ENCODE measurements at places on chromosomes 3 and 15.

DNA sequence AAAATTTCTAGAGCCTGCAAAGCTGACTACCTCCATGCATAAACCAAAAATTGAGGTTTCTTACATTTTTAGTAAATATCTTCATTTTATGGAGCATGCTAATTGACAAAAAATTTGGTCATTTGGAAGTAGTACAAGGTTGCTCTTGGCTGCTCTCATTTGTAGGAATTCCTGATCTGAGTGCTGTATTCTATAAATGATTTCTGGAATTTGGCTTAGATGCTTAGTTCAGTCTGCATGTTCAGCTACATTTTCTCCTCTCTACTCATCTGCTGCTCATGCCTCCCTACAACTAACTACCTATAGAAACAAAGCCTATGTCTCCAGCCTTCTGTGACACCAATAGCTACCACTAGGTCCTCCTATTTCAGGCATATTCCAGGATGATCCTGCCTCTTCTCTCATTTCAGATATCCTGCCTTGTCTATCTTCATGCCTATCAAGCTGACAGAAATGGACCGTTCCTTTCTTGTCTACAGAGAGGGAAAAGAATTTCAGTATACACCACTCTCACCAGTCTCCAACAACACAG lies 901.1 kb downstream of the TBL1XR1 start:
- DNase-seq: no peak

GRCh38 chr3:32401126-32401525 lies 9.5 kb downstream of the CMTM7 start:
- no peak for DNase-seq

DNA sequence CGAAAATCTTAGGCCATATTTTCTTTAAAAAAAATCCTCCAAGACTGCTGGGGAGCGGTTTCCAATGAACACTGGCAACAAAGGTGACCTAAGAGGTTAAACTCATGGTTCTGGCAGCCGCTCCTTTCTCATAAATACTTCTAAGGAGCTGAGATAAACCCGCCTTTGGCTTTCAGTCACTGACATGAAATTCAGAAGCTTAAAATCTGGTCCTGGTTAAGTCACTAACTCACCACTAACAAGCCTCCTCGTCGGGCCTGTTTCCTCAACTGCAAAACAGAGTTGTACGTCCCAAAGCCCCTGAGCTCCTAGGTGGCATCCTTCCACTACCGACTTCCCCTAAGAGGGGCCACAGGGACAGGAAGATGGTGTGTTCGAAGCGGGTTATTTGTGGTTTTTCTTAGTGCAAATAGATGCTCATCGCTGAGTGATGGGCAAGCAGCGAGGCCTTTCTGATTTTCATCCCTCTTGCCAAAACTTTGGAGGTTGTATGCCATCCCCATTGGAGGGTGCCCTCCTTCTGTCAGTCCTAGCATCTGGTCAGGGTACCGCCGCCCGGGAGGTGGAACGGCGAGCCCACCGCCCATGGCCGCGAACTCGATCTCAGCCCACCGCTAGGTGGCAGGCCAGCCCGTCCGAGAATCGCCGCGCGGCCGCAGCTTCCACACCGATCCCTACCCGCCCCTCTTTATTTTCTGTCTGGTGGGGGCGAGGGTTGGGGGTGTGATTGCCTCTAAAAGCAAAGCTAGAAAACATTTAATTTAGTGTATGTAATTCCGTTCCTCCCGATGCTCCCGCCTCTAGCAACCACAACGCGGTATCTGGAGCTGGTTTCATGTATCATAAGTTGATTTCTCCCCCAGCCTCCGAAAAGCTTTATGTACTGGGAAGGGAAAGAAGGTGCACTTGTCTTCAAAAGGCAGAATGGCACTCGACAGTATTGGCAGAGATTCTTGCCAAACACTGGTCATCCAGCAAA lies 4.6 kb downstream of the BCL6 start:
- DNase-seq: peak; percentile 94

- no peak for DNase-seq
Observed at GRCh38 chr15:43648649-43649429, at the start of gene CATSPER2. CATSPER2 (minus strand) TSS chr15:43648844; CDS start chr15:43648061, 783 bp downstream.

DNA sequence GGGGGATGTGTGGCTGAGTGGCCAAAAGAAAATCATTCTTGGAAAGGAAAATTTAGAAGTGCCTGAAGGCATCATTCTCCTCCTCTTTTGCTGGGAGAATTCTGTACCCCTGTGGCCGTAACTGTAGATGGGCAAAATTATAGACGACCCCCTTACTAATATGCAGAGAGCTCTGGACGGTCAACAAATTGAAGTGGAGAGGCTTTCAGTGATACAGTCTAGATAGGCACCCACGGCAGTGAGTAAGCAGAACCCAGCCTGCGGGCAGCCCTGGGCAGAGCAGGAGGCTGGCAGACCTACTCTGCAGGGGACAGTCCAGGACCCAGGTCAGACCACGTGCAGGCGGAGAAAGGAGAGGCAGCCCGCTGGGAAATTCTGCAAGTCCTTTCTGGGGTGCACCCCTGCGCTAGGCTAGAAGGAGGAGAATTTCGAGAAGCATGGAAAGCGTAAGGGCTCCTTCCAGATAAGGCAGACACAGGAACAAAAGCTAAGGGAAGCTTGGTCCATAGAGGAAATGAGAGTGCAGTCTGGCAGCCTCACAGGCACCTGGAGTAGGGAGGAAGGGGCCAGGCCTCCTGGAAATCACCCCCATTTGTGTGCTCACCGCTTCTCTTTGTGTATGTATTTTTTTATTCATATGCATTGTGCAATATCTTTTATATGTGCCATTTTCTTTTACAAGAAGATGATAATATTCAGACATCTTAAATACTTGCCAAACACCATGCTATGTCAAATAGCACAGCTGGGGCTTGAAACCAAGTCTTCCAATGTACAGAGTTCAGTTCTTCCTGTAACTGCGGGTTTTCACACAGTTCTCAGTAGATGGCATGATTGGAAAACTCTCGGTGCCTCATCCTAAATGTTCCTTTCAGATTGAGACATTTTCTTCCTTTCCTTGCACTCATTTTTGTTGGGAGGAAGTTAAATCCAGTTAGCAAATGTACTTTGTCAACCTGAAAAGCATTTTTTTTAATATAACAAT lies 40.2 kb downstream of the LRRK1 start:
- DNase-seq: no peak

DNA sequence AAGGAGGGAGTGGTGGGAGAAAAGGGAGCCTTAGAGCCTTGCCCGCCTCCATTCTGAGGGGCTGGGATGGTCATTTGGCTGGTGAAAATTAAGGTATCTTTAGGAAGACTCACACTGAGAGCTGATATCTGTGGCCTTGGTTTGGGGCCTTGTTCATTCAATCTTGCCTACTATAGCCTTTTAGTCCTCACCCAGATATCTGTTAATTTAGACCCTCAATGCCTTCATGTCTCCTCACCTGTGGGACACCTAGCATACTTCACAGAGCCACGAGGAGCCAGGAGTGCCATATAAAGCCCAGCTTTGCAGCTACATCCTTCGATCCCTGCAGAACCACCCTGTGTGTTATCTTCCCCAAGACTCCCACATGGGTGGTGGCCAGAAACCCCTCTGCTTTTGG lies 4.7 kb upstream of the ARNT2 start:
- DNase-seq: peak; percentile 75

DNA sequence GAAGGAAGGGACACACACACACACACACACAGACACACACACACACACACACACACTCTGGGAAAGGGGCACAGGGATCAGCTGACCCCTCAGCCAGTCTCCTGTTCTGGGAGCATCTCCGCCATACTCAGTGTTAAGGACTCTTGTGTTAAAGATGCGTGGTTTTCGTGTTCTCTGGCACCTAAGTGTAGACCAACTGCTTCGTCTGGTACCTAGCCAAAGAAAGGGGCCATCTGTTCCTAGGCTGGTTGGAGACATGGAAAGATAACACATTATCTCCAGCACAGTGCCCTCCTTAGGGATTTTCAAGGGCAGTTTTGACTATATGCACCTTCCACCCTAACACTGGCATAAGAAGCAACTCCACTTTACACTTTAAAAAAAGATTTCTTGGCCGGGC lies 65.1 kb downstream of the EPHB1 start:
- no peak for DNase-seq

DNA sequence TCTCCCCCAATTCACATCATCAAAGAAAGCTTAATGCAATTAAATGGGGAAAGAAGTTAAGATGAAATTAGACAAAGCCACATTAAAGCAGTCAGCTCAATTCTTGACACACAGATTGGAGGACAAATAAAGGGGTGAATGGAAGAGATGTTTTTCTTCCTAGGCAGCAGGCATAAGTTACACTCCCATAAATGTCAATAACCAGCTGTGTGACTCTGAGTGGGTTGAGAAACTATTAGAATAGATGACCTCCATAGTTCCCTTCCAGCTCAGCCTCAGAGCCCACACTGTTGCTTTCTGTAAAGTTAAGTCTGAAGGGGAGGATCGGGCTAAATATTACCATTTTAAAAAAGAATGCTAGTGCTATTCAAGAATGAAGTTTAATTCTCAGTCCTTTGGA lies 71.0 kb downstream of the THBS1 start:
- no peak for DNase-seq

GRCh38 chr3:187400756-187401155 lies 32.6 kb downstream of the RTP4 start:
- no peak for DNase-seq

- DNase-seq: no peak
Observed at GRCh38 chr3:13568515-13569028, 19.6 kb downstream of the FBLN2 start.

- DNase-seq: no peak
Observed at GRCh38 chr15:50860824-50861223, 47.7 kb upstream of the AP4E1 start.

DNA sequence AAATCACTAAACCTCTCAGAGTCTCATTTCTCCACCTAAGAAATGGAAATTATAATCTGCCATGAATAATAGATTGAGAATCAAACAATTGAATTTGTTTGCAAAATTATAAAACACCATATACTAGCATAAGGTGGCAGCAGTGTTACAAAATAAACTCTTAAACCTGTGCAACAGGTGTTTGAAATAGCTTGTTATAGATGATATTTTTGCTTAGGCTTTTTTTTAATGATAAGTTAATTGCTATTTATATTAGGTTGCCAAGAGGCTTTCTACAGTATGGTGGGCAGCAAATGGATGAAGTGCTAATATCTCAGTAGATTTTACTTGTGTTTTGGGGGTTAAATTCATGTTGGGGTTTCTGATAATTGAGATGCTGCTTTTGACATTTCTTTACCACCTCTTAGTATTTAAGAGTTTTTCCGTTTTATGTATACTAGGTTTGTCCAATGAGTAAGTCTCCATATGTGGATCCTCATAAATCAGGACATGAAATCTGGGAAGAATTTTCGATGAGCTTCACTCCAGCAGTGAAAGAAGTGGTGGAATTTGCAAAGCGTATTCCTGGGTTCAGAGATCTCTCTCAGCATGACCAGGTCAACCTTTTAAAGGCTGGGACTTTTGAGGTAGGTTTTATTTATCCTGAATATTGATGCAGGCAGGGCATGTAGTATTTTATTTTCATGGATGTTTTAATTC lies 19.6 kb downstream of the NR1D2 start:
- no peak for DNase-seq

DNA sequence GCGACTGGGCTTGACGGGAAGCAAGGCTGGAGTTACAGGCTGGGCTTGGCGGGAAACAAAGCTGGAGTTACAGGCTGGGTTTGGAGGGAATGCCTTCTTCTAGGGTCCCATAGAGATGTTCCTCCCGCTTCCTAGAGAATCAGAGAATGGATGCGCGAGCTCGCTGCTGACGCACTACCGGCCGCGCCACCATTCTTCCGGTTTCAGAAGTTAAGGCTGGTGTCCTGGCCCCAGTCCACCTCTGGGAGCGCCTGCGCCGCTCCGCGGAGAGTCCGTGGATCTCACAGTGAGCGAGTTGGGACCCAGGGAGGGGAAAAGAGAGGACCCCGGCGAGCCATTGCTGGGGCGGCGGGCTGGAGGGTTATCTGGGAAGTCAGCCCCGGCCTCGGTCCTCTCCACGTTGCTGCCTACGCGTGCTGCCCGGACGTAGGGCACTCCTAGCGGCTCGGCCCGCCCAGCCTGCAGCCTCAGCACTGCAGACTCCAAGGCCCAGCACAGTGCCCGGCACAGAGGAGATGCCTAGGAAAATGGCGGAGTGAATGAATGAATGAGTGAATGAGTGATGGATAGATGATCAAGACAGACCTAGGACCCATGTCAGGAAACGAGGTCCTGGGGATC lies at the start of gene ZNF502:
TSS of gene ZNF502 (plus strand) at position 206 of the 621 bp plus-strand sequence. CDS start 7,602 bp downstream, outside the sequence.
- DNase-seq: peak; percentile 95

GRCh38 chr3:9111866-9112265 lies 137.6 kb downstream of the SRGAP3 start:
- no peak for DNase-seq

- no peak for DNase-seq
Observed at GRCh38 chr3:72810063-72810462, 38.2 kb downstream of the SHQ1 start.

All from esophagus muscularis mucosa (tissue), 4 donors.